ENCODE measurements at places on chromosomes 4 and X.

DNA sequence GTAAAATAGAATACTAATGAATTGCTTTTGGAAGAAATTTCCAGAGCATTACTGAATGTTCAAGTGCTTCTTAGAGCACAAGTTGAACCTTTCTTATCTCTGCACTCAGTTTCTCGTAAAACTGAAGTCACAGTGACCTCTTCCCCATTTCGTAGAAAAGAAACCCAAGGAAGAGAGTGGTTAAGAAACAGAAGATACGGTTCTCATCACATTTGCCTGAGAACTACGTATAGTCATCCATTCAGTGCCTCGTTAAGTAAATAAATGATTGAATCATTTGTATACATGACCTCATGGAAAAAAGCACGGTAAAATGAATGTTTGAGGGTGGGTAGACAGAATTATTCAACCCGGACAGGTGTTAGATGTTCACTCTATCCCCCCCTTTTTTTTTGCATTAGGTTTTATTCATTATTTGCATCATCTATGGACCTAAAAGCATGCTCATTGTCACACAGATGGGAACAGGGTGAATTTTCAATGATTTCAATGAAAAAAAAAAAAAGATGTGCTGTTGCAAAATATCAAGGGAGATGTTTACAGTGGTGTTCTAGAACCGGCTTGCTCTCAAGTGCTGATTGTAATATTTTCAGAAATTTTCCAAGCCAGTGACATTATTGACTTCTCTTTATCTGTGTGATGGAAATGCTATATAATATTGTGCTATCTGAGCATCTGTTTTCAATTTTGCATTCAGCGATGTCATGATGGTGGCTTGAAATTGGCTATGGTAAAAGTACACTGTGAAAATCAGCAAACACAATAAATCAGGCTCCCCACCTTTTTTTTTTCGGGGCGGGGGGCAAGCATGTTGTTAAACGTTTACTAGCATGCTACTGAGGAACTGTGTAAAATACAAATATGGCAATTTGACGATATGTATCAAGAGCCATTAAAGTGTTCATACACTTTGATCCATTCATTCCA lies 4.3 kb downstream of the RHOH start:
- no peak for DNase-seq

- no peak for DNase-seq
Measured at GRCh38 chr4:103150677-103151076, 47.5 kb downstream of the CENPE start.

DNA sequence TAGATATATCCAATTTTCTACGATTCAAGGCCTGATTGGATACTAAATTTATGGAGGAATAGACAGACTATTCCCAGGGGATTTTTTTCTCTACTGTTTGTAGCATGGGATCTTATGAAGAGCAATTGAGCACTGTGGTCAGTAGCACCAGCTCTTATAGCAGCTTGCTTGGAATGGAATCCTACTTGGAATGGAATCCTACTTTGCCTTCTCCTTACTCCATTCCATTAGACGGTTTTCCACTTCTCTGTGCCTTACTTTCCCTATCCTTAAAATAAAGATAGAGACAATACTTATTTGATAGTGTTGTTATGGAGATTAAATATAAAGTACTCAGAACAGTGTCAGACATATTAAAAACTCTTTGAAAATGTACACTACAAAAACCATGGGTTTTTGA lies 133.5 kb downstream of the BTC start:
- no peak for DNase-seq

DNA sequence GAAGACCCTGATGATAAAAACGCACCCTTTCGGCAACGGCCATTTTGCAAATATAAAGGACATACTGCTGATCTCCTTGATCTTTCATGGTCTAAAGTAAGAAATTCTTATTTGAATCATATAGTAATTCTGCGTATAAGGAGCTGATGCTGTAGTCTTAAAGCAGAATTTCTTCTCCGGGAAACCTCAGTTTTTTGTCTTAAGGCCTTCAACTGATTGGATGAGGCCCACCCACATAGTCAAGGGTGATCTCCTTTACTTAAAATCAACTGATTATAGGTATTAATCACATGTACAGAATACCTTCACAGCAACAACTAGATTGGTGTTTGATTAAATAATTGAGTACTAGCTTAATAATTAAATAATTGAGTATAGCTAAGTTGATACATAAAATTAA lies 62.8 kb upstream of the DOCK11 start:
- no peak for DNase-seq

GRCh38 chrX:9258421-9259104 lies 206.3 kb upstream of the TBL1X start:
- DNase-seq: no peak

GRCh38 chr4:18020145-18020670 lies 1.3 kb downstream of the LCORL start:
- DNase-seq: no peak

DNA sequence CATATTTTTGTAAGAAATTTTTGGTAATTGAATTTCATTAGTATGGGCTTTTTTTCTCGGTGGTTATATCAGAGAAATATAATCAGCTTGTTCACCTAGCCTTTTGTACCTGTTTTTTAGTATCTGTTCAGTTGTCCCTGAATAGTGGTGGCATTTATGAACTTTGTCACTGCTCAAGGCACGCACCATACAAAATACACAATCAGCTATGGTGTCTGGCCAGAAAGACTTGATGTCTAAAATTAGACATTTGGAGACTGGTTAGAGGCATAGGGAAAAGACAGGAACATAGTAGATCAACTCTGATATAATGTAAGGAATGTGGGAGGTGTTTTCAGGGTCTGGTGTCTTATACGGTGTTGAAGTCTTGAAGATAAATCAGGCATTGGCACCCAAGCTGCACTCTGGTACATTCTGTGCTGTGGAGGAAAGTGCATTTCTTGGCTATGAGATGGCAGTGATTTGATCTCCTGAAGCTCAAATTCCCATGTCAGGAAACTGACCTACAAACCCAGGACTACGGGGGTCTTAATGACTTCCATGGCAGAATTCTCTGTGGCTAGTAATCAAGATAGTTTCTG lies 3.6 kb downstream of the ART3 start:
- no peak for DNase-seq

DNA sequence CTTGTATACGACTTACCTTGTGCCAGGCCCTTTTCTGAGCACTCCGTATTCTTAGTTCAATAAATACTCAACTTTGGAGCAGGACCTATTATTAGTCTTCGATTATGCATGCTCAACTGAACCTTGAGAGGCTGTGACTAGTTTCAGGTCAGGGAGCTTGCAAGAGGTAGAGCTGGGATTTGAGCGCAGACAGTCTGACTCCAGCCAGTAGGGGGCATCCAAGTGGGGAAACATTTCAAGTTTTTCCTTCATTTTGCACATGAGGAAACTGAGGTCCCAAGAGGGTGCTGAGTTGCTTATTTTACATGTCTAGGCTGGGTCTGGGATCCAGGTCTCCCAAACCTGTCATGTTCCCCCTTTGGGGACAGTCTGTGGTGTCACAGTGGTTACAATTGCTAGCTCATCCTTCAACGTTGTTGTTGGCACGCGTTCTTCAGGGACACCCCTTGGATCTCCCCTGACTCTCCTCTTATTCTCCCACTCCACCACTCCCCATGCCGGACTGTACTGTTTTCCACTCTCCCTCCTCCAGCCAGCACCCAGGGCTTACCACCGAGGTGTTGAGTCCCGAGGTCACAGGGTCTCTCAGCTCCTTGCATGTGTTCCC lies 6.7 kb upstream of the PRICKLE3 start:
- no peak for DNase-seq

DNA sequence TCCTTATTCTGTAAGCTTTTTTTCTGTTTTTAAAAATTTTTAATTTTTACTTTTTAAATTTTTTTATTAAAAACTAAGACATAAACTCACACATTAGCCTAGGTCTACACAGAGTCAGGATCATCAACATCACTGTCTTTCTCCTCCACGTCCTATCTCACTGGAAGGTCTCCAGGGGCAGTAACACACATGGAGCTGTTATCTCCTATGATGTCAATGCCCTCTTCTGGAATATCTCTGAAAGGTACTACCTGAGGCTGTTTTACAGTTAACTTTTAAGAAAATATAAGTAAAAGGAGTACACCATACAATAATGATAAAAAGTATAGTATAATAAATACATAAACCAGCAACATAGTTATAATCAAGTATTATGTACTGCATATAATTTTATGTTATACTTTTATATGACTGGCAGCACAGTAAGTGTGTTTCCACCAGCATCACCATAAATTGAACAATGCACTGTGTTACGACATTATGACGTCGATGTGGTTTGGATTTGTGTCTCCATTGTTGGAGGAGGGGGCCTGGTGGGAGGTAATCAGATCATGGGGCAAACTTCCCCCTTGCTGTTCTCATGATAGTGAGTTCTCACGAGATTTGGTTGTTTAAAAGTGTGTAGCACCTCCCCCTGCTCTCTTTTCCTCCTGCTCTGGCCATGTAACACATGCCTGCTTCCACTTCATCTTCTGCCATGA lies 21.3 kb downstream of the IL15 start:
- no peak for DNase-seq

DNA sequence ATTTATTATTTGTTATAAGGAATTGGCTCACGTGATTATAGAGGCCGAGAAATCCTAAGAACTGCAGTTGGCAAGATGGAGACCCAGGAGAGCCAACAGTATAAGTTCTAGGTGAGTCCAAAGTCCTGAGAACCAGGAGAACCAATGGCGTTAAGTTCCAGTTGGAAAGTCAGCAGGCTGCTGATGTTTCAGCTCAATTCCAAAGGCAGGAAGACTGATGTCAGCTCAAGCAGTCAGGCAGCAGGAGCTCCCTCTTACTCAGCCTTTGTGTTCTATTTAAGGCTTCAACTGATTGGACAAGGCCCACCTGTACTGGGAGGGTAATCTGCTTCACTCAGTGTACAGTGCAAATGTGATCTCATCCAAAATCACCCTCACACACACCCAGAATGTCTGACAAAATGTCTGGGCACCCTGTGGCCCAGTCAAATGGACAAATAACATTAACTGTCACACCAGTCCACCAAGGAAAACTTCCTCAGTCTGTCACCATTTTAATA lies 30.8 kb upstream of the TBL1X start:
- no peak for DNase-seq

- no peak for DNase-seq
Measured at GRCh38 chr4:40185830-40186664, 10.8 kb upstream of the RHOH start.

DNA sequence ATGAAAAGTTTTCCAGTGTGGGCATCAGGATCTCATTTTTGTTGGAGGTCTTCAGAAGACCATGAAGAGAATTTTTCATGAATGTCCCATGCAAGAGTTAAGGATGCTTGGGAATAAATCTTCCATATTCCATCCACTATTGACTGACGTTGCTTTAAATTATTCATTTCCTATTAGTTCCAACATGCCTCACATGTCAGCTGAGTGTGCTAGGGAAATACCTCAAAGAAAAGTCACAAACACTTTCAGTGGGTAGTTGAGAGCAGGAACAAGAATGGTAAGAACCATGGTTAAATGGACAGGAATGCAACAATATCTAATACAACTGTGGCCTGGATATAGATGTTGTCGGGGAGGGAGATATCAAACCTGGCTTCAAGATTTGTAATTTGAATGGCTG lies 610.1 kb downstream of the TECRL start:
- DNase-seq: no peak

DNA sequence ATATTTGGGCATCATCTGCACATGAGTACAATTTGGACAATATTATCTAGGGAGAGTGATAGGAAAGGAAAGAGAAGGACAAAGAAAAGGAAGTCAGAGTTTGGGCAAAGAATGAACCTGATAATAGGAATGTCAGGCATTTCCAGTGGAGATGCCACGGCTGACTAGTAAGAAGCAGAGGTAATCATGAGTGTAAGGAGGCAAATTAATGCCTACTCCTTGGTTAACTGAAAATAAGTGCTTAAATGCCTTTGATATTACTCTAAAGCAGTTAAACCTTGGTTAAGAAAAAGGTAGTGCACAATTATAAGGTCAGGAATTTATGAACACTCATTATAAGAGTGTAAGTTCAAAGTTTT lies 99.2 kb upstream of the DDIT4L start:
- no peak for DNase-seq

DNA sequence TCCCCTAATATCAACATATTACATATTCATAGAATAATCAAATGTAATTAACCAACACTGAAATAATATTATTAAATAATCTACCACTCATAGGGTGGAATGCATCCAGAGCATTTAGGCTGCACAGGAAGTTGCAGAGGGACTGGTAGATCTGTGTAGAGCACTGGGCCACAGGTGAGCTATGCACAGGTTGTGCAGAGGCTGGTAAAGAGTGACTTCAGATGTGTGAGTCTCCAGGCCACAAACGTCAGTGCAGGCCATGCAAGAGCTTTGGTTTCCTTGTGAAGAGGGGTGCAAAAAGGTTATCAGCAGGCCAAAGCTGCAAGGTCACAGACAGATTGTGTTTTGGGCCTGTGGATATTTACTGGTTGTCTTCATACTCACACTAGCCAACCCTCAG lies 25.5 kb upstream of the MANBA start:
- DNase-seq: no peak

- no peak for DNase-seq
Measured at GRCh38 chrX:2390754-2391153, 110.0 kb downstream of the DHRSX start.

- no peak for DNase-seq
Measured at GRCh38 chr4:23911675-23912455, 22.0 kb upstream of the PPARGC1A start.

GRCh38 chr4:86977621-86978184 lies 42.9 kb downstream of the AFF1 start:
- DNase-seq: no peak

GRCh38 chrX:6262959-6263358 lies 34.3 kb upstream of the NLGN4X start:
- no peak for DNase-seq

GRCh38 chrX:6024204-6024603 lies 204.5 kb downstream of the NLGN4X start:
- no peak for DNase-seq

- no peak for DNase-seq
Measured at GRCh38 chr4:47913330-47913729, 1.1 kb downstream of the NFXL1 start.

DNA sequence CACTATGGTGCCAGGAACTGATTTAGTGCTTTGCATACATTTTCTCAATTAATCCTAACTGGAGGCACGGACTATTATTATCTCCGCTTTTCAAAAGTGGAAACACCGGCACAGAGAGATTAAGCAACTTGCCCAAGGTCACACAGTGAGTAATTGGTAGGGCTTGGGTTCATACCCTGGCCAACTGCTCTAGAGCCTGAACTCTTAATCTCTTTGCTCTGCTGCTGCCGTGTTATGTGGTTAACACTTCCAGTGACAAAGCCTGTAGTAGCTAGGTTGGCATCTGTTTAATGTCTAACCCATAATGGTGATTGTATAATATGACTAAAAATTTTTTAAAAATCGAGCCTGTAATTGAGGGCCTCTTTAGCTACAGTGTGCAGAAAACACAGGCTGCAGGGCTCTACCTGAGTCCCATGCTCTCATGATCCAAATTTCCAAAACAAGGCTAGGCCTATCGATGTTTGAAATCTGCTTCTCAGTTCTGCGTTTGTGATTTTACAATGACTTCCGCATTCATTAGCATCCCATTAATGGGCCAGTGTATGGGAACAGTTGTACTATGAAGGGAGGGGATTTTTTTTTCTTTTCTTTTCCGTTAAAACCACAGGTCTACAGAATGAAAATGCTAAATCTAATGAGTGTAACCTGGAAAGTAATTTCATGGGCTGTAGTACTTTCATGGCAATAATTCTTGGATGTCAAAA lies 219.3 kb upstream of the JADE1 start:
- DNase-seq: no peak

GRCh38 chr4:26885912-26886274 lies 25.3 kb downstream of the STIM2 start:
- DNase-seq: no peak
